ENCODE measurements at places on chromosomes 7 and 10.

GRCh38 chr10:29183301-29183945 is 105.4 kb upstream of the LYZL1 start:
- DNase-seq, result no peak

- no peak for DNase-seq
Observed at GRCh38 chr10:36671607-36672006, 453.8 kb upstream of the ANKRD30A start.

GRCh38 chr10:43106256-43107091 is 29.6 kb downstream of the RET start:
- DNase-seq, result no peak

GRCh38 chr10:74704629-74705357 is 121.6 kb upstream of the KAT6B start:
- DNase-seq, result peak; percentile 85

- peak; percentile 90 for DNase-seq
Observed at GRCh38 chr10:43396928-43397624, 11.9 kb downstream of the HNRNPF start.
